ENCODE measurements at places on chromosomes 5 and 9. TPM values are rescaled to one million over a fixed set of nuclear protein-coding genes. Genes with fewer than 3 reads are reported as not detected.

DNA sequence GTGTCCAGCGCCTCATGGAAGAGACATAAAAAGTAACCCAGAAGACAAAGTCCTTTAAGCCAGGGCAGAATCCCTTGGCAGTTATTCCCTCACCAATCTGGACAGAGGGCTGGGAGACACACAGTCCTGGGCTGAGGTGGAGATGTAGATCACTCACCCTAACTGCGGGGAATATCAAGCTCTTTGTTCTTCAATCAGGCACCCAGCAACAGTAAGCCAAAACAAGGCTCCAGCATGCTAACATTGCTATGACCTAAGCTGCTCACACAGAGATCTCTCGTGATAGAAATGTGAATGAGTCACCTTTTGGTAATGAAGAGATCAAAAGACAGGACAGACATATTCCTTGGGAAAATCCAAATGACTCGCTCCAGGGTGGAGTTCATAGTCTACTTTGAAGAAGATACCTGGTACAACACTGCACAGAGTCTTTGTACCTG, 101.3 kb downstream of the FBN2 start:
- H3K27me3 ChIP-seq = no peaks in the 10 kb centered on the region
- H3K36me3 ChIP-seq = no peaks in the 10 kb centered on the region
- no peak overlapping the region for H3K4me3 ChIP-seq
- no peak for DNase-seq

WDR31 gene
- 2.7 TPM for total RNA-seq

DNA sequence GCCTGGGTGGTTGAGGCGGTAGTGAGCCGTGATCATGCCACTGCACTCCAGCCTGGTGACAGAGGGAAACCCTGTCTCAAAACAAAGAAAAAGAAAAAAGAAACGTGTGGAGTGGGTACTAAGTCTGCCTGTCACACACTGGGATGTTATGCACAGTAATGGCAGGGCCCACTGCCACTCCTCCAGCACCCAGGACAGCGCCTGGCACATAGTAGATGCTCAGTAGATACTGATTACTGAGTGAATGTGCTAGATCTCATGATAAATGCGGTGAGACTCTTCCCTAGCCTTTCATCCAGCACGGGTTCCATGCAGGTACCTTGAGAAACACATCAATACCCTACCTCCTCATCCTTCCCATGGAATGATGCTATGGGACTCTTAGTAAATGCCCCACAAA, 87.4 kb upstream of the HSPA9 start:
- no peak overlapping the region for H3K4me3 ChIP-seq
- peak; percentile 72 for DNase-seq
- H3K27ac ChIP-seq = no peak overlapping the region
- H3K4me1 ChIP-seq = peaks cover 8% of the 10 kb centered on the region
- H3K36me3 ChIP-seq = peaks cover 1% of the 10 kb centered on the region

C9 gene
- total RNA-seq = not detected

GRCh38 chr9:571066-571465, 270.4 kb upstream of the DMRT1 start:
- DNase-seq = no peak
- H3K36me3 ChIP-seq = no peaks in the 10 kb centered on the region
- H3K4me3 ChIP-seq = no peak overlapping the region
- H3K27me3 ChIP-seq = peaks cover 2% of the 10 kb centered on the region
- no peak overlapping the region for H3K27ac ChIP-seq
- H3K4me1 ChIP-seq = no peaks in the 10 kb centered on the region
